ENCODE measurements at places on chromosomes 16 and 17.
A peak's percentile ranks its signal among the peaks of the same experiment; 100 is the strongest.

- no peak for DNase-seq
Measured at GRCh38 chr17:49074851-49075540, 57.6 kb upstream of the B4GALNT2 start.

DNA sequence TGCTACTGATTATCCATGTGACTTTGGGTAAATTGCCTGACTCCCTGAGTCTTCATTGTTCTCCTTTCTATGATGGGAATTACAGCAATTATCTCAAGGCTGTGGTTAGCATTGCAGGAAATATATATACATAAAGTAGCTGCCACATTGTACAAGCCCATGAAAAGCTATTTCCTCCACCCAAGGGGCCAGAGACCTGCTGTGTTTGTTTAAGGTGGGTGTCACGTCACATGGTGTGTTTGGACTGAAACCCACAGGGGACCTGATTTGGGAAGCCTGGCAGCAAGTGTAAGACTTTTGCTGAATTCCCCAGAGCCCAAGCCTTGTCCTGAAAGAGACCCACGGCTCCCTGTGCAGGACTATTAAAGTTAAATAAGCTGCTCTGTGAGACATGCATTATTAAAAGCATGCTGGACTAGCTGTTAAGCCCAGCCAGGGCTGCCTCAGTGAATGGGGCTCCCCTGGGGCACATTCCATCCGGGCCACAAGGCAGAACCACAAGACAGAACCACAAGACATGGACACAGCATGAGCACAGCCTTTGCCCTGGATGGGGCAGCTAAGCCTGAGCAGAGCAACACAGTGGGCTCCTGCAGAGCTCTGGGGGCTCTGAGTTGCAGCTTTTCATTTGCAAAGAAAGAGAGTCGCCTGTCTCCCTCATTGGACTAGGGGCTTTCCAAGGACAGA, 148.9 kb downstream of the SPACA3 start:
- DNase-seq = no peak

DNA sequence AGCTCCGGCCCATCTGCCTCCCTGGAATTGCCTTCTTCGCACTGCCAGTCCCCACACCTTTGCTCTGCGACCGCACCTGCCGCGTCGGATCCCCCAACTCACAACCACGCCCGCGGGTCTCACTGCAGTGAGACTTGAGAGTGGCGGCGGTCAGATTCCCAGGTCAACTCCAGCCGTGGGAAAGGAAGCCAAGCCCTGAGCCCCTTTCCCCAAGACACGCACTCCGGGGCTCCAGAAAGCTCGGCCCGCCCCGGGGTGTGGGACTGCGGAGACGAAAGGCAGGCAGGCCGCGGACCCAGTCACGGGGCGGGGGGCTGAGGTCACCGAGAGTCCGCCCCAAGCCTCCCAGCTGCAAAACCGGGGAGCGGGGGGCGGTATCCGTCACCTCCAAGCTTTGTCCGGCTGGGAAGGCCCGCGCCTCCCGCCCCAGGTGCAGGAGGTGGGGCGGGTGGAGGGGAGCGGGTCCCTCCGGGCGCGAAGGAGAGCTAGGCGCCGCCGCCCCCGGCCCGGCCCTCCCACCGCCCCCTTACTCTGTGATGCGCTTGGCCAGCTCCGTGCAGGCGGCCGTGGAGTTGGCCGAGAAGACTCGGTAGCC, 615 bp downstream of the PRPSAP1 start:
- DNase-seq = no peak

GRCh38 chr17:48070195-48070594, 22.0 kb downstream of the NFE2L1 start:
- DNase-seq = no peak

DNA sequence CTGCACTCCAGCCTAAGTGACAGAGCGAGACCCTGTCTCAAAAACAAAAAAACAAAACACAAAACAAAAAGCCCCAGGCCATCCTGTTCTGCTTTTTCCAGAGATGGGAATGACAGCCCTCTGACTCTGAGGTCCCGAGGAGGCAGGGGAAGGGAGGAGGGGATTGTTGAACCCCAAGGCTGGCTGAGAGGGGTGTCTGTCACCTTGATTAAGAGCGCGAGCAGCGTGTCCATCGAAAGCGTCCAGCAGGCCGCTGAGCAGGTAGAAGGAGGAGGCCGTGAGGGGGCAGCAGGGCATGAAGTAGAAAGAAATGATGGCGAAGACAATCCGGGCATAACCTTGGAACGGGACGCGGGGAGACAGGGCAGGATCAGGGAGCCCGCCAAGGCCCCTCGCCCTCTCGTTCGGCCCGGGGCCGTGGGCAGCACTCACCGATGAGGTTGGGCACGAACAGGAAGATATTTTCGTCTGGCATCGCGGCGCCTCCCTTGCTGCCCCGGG, 593 bp downstream of the CDIPT start:
- no peak for DNase-seq

GRCh38 chr17:67221062-67221998, 23.7 kb downstream of the HELZ start:
- DNase-seq = no peak

DNA sequence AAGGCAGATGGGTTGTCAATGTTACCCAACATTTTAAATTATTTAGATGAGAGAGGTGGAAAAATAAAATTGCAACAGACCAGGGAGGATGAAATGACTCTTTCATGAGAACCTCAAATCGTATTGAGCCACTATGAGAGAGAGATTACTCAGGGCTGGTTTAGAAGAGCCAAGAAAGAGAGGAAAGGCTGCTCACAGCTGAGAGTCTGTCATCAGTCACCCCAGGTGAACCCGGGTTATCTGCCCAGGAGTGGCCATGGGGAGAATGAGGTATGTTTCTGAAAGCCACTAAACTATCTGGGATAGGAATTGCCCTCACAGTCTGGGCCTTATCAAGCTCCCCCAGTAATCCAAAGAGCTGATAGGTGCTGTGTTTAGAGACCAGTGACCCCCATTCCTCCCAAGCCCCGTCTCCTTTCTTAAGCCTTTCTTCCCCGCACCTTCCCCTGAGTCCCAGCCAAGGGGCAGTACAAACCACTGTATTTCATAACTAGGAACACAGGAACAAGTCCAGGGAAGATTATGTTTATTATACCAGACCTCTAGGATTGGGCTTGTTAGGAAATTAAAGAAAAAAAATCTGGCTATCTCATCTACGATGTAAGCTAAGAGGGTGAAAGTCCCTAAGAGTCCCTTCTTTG, 158.9 kb upstream of the NOL11 start:
- no peak for DNase-seq

GRCh38 chr16:27819881-27820610, 243.5 kb downstream of the GSG1L start:
- no peak for DNase-seq

GRCh38 chr16:54493061-54493460, 206.5 kb upstream of the IRX3 start:
- DNase-seq = no peak

GRCh38 chr16:87250431-87250960, 66.7 kb downstream of the C16orf95 start:
- DNase-seq = no peak

GRCh38 chr16:79493911-79494310, 106.6 kb downstream of the MAF start:
- no peak for DNase-seq

GRCh38 chr16:78786635-78787034, 687.2 kb downstream of the WWOX start:
- DNase-seq = no peak

- DNase-seq = no peak
Measured at GRCh38 chr16:84614968-84615813, 2.7 kb downstream of the COTL1 start.

DNA sequence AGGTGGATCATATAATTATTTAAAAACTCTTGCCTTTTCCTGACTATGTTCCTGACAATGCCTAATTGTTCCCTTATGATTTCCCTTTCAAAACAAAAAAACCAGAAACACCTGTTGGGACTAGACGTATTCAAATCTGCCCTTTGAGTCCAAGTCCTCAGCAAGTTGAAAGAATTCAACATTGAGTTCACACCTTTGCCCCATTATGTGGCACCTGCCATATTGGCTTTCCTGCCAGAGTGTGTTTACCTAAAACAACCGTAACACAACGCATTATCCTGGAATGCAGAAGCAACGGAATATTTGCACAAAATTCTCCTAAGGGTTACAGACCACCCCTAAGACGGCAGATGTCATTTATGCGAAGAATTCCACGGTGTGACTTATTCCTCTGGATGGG, 105.9 kb downstream of the ZFHX3 start:
- DNase-seq = no peak

DNA sequence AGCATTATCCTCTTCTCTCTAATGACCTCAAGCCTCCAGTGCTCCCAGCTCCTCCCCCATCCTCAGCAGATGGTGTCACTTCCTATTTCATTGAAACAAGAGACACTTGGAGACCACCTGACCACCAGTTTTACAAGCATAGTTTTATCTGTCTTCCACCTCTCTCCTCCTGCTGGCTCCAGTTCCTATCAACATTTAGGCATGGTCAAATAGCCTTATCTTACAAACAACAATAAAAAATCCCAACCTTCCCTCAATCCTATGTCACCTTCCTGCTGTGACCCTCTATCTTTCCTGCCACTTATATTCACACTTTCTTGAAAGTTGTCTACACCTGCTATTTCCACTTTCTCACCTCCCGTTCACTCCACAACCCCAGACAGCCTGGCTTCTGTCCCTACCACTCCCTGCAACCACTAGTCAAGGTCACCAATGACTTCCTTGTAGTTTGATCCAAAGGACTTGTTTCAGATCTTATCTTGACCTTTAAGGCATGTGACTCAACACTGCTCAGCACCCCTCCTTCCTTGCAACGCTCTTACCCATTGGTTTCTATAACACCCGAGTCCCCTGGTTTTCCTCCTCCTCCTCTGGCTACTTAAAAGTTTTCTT, 4.3 kb upstream of the NTN1 start:
- DNase-seq = no peak

DNA sequence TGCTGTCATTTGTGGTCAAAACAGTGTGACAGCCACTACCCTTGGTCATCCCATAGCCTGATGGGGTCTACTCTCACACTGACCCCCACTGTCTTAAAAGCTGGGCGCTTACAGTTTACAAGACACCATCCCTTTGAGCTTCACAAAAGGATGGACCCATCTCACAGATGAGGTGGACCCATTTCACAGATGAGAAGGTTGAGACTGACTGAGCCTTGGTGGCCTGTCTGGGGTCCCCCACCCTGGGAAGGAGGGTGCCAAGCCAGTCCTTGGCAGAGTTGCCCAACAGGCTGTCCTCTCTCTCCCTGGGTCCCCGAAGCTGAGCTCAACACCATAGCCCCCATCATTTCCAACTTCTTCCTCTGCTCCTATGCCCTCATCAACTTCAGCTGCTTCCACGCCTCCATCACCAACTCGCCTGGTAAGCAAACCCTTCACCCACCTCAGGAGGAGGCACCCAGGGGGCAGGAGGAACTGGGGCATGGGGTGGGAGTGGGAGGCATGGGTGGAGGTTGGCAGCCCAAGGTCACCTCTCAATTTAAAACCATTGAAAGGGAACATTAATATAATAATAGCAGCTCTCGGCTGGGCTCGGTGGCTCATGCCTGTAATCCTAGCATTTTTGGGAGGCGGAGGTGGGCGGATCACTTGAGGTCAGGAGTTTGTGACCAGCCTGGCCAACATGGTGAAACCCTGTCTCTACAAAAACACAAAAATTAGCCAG, 17.2 kb downstream of the SLC12A3 start:
- no peak for DNase-seq

- DNase-seq = no peak
Measured at GRCh38 chr16:24921229-24921628, 75.5 kb downstream of the SLC5A11 start.

DNA sequence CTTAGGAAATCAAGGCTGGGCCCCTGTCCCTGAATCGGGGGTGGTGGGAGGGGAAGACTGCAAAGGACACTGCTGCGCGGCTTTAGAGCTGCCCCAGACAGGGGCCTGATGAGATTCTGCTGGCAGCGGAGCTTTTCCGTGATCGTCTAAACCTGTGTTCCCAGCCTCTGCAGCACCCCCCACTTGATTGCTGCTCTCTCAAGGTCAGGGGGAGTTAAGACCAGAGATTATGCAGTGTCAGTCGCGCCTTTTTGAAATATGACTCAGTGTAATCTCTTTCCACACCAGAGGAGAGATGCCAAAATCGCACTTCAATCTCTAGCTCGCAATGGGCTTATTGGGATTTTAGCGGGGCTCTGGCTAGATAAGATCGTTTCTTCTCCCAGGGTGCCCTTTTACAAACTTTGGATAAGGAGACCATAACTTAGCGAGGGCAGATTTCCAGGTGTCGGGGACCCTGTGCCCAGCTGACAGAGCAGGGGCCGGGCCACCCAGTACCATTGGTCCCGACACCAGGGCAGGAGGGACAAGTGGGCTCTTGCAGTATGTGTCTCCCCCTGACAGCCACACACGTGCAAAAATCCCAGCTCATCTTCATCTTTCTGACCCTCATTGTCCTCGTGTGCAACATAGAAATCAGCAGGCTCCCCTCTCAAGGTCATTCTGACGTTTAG, 87.0 kb downstream of the IRX3 start:
- no peak for DNase-seq

DNA sequence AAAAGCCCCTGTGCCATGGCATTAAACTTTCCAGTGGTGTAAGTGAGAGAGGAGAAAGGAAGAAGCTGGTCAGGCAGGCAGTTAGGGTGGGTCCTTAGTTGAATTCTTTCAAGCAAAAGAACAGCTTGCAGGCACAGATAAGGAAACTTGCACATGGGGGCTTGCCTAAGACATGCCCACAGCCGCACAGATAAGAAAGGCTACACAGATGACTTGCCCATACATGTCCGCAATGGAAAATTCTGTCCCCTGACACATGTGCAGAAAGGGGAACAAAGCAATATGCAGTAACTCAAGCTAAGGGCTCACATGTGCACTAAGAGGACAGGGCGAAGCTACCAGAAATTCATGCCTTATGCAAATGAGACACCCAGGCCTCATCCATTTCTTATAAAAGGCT, 69.9 kb downstream of the GSG1L start:
- DNase-seq = no peak

DNA sequence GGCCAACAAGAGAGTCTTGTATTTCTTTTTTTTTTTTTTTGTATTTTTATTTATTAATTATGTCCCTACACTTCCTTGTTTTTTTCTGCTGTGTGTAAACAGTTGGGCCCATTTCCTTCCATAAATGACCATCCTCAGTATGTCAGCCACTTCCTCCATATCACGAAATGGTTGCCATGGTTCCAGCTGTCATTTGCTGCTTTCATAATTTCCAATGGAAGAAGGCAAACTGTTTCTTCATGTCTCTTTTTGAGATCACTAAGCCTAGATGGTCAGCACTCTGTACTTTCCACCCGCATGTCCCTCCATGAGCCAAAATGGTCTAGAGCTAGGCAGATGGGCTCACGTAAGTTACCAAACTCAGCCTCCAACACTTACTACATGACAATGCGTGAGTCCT, 133.5 kb upstream of the FOXF1 start:
- no peak for DNase-seq

GRCh38 chr16:3980253-3981111, 100.0 kb upstream of the CREBBP start:
- DNase-seq = peak; percentile 76

DNA sequence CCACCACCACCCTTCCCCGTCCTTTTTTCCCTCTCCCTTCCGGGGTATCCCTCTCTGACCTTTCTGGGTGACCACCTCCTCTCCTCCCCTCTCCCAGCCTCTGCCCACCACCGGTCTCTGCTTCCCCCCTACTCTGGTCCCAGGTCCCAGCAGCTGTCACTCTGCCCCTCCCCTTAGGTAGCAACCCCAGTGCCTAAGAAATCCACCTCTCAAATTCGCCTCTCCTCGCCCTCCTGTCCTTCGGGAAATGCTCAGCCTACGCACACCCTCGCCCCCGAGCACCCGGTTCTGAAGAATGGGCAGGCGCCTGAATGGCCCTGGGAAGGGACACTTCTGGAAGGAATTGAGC, 775 bp upstream of the SP6 start:
- DNase-seq = no peak

- DNase-seq = no peak
Measured at GRCh38 chr16:2404099-2404498, 25.1 kb upstream of the CCNF start.

Data from left hindlimb (tissue), 1 donor.